ENCODE measurements at places on chromosomes 2 and 18.

- no peak for DNase-seq
Measured at GRCh38 chr2:223767341-223767740, 70.0 kb downstream of the AP1S3 start.

GRCh38 chr2:235113854-235114253 is 162.0 kb downstream of the SH3BP4 start:
- no peak for DNase-seq

- DNase-seq, result no peak
Measured at GRCh38 chr18:68841301-68841700, 43.4 kb downstream of the CCDC102B start.

DNA sequence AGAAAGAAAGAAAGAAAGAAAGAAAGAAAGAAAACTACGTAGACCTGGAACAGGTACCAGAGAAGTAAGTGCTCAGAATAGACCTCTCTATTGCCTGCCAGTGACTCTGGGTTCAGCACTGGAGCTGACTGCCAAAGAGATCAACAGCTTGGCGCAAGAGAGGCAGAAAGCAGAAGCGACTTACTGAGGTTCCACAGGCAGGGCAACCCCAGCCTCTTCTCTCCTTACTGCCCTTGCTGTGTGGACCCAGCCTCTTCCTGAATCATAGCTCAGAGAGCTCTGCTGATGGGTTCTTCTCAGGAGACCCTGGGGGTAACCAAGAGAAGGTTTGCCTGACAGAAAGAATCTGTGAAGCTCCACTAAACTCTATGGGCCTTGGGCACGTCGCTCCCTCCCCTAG is 7.1 kb downstream of the CAPN13 start:
- no peak for DNase-seq

GRCh38 chr2:232288489-232289030 is 90.0 kb upstream of the ALPP start:
- DNase-seq, result no peak

- DNase-seq, result no peak
Measured at GRCh38 chr18:75173738-75174137, 35.2 kb downstream of the PTGR3 start.

GRCh38 chr2:60634438-60634837 is 81.0 kb upstream of the BCL11A start:
- DNase-seq, result no peak

DNA sequence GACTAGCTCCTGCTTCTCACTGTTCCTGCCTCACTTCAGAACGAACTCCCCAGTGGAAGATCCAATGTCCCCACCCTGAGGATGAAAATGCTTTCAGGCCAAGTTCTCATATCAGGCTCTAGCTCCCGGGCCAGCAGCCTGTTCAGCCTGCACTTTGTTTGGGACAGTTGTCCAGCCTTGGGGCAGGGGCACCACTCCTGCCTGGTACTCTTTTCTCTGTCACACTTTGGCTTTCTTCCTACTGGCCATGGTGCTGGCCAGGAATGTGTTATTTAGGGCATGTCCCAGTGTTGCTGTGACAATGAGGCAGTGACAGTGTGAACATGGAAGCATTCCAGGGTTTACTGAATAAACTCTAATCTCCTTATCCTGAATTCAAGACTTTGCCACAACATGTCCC is 154.1 kb downstream of the GALNT14 start:
- DNase-seq, result no peak

- DNase-seq, result no peak
Measured at GRCh38 chr2:197975931-197976519, 171.6 kb downstream of the PLCL1 start.

GRCh38 chr2:88211809-88212154 is 41.6 kb downstream of the THNSL2 start:
- DNase-seq, result no peak

GRCh38 chr18:74392323-74392722 is 64.8 kb downstream of the DIPK1C start:
- DNase-seq, result no peak

DNA sequence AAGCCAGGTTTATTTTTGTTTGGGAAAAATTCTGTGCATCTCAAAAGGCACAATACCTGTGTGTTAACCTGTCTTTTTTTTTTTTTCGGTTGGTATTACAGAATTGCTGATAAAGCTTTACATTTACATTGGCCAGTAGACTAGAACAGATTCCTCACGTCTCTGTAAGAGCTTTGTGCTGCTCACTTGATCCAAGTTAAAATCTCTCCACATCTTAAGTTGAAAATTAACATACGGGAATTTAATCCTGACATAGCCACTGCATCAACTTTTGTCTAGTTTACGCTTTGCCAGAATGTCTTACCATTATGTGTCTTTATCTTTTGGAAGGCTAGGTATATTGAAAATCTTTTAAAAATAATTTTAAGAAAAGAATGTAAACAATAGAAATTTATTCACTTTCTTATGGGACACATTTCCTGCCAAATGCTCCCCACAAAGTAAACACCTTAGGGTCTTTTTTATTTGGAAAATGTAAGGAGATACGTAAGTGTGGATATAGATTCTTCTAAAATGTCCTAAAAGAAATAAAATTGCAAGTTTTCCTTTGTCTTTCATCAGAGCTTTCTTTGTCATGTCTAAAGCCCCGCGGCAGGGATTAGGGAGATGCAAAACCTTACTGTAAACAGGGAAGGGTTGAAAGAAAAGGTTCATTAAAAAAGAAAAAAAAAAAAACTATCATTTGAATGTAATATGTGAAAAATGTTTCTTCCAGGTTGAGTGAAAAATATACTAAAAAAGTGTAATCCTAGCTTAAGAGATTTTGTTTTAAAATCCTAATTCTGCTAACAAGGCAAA is 912.8 kb downstream of the NRXN1 start:
- DNase-seq, result no peak

All from retina (tissue), 1 donor.